Uterus (tissue), 4 donors: ENCODE measurements at places on chromosomes 6 and 20.

- DNase-seq, result no peak
Observed at GRCh38 chr6:118786596-118787453, 107.1 kb upstream of the ASF1A start.

- no peak for DNase-seq
Observed at GRCh38 chr6:7115543-7116231, 7.9 kb downstream of the RREB1 start.

DNA sequence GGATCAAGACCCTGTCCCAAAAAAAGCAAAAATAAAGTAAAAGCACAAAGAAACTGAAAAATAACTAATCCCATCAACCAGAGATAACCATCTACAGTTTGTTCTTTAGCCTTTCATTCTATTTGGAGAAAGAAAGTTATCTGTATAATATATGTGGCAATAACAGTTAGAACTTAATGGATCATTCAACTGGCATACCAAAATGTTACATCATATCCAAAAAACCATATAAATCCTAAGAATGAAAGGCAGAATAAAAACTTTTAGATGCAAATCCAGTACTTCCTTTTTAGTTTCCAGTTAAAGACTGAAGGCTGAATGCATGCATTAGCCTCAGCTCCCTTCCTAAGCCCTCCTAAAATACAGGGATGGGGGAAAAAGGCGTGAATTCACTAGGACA lies 25.2 kb downstream of the ILRUN start:
- DNase-seq, result no peak

DNA sequence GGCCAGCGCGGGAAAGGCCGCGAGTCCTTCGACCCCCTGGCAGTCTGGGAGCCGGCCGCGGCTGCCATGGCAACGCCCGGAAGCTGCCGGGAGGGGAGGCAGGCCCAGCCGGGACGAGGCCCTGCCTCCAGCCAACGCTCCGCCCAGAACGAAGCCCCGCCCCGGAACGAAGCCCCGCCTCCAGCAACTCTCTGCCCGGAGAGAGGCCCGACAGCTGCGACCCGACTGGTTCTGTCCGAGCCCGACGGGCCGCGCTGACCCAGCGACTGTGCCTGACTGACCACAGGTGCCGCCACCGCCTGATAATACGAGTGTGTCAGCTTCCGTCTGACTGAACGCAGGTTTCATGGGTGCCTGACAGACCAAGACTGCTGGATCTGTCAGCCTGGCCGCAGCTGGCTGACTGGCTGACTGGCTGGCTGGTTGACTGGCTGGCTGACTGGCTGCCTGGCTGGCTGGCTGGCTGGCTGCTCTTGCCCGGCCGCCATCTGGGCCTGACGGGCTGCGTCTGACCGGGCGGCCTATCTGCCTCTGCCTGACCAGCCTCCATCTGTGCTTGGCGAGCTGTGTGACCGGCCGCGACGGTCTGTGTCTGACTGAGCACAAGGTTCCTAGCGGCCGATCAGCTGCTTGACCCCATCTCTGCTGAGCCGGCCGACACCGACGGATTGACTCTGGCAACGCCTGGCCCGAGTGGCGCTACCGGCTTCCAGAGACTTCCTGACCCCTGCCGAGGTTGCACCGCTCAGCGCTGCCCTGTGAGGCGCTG lies 89.7 kb upstream of the EPB41L1 start:
- peak; percentile 98 for DNase-seq

- DNase-seq, result peak; percentile 51
Observed at GRCh38 chr6:35343092-35343834, 905 bp downstream of the PPARD start.

- peak; percentile 30 for DNase-seq
Observed at GRCh38 chr6:52994031-52994838, 849 bp downstream of the GSTA4 start.

- DNase-seq, result no peak
Observed at GRCh38 chr6:139378882-139379341, 4.5 kb upstream of the CITED2 start.

GRCh38 chr6:137351890-137352289 lies 132.7 kb upstream of the IFNGR1 start:
- no peak for DNase-seq

- DNase-seq, result no peak
Observed at GRCh38 chr6:57072108-57072507, 17.9 kb upstream of the ZNF451 start.

- no peak for DNase-seq
Observed at GRCh38 chr6:167572106-167572505, 247.2 kb downstream of the TTLL2 start.

- peak; percentile 87 for DNase-seq
Observed at GRCh38 chr20:38156888-38157634, 8.0 kb downstream of the TGM2 start.

- no peak for DNase-seq
Observed at GRCh38 chr6:148164645-148165044, 178.0 kb upstream of the SASH1 start.

- no peak for DNase-seq
Observed at GRCh38 chr6:130680116-130680515, 147.1 kb upstream of the SMLR1 start.

- no peak for DNase-seq
Observed at GRCh38 chr6:124937645-124938044, 24.6 kb upstream of the RNF217 start.

DNA sequence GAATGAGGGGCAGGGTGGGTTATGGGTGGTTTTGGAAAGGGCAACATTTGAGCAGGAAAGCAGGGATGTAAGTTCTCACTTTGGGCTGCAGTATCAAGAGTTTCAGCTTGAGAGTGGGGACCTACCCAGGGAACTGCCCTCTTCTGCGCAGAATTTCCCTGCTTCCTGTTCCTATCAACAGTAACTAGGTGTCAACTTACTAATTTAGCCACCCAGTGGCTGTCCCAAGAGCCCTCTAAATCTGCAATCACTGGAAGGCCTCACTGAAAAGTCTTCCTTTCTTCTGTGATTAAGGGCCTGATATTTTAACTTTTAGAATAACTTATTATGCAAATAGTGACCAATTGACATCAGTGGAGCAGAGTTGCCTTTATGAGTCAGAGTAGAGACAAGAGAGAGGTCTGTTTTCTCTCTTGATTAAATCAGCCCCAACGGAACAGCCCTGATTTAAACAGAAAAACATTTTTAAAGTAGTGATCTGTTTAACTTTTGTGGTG lies 118.2 kb upstream of the RIPOR2 start:
- peak; percentile 33 for DNase-seq

DNA sequence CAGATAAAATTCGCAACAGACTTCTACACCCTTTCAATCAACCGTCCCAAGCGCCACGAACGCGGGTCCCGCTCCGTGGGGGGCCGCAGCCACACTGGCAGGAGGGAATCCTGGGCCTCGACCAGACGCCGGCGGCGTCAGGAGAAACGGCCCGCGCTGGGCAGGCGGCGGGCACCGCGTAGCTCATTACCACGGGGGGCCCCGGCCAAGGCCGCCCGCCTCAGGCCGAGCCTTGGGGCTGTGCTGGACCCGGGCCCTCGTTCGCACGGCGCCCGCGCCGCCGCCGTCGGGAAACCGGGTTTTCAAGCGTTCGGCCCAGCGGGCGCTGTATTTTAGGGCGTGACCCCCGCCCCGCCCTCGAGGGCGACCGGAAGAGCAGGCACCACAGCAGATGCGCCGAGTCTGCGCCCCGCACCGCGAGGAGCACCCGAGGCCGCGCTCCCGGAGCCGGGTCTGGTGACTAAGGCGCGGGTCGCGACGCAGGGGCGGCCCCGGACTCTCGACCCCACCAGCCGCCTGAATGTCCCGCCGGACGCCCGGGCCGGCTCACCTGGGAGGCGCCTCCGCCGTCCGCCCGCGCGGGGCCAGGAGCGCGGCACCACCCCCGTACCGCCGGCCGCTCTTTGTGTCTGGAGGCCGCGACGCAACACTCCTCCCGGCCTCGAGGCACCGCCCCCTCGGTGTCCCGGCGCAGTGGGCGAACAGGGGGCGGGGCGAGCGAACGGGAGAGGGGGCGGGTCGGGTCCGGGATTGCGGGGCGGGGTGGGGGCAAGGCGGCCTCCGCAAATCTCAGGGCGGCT lies at the start of gene NINL:
TSS of gene NINL (minus strand) at position 627 of the 800 bp plus-strand sequence. CDS start 58,944 bp downstream, outside the sequence.
- peak; percentile 59 for DNase-seq

DNA sequence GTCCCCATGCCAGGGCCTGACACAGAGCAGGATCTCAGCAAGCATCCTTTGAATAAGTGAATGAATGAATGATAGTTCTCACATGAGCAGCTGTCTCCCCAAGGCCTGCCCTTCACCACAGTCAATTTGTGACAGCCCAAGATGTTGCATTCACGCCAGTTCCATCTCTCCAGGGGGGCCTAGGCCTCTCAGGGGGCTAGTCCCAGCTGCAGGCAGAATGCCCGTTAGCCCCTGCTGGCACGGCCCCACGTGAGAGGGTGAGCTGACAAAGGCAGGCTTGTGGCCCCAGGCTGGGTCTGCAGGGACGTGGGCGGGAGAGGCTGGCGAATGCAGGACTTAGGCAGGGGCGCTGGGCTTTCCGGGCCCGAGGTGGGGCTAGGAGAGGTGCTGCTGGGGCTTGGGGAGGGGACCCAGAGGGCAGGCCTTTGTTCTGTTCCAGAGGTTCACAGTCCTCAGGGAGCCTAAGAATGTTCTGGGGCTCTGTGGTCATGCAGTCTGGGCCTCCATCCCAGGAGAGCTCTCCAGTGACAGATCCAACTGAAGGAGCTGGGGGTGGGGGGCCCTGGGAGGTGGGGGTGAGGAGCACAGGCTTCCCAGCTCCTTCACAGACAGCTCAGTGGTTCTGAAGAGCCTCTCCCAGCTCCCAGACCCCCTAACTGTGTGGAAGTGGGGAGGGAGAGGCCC lies 30.5 kb upstream of the TLDC2 start:
- DNase-seq, result no peak

DNA sequence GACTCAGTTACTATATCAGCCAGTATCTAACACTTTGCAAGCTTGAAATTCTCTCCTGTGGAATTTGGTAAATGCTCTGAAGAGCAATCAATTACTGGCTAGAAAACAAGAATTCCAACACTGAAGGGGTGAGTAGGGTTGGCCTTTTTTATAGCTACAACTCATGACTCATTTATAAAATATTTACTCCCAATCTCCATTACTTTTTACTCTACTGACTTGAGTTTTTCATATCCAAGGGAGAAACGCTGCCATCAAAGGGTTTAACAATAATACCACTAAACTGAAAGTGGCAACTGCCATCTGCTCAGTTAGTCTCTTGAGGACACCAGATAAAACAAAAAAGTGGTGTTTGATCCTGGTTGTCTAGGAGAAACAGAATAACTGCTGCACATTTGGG lies 203.1 kb downstream of the UBE3D start:
- DNase-seq, result no peak

GRCh38 chr6:123150076-123150475 lies 154.0 kb downstream of the CLVS2 start:
- no peak for DNase-seq

DNA sequence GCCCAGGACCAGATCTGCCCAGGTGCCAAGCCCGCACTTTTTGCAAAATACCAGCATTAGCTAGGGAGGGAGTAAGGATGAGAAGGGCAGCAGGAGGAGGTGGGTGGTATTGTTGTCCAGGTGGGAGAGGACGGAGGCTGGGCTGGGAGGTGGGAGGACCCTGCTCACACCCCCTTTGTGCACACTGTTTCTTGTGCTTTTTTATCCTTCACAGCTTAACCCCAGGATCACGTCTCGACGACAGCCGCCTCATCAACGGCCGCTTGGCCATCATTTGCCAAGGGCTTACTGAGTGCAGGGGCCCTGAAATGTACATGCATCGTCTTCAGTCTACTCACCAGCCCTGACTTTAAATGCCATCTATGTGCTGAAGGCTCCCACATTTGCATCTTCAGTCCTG lies 12.1 kb upstream of the TGM2 start:
- no peak for DNase-seq
